SHP77 treated with DMSO at 0.1 percent for 48 hours (cell line): ENCODE measurements at places on chromosomes 7 and 10.

- DNase-seq: no peak
These were observed 7.0 kb downstream of the MXI1 start for GRCh38 chr10:110214371-110214826.

DNA sequence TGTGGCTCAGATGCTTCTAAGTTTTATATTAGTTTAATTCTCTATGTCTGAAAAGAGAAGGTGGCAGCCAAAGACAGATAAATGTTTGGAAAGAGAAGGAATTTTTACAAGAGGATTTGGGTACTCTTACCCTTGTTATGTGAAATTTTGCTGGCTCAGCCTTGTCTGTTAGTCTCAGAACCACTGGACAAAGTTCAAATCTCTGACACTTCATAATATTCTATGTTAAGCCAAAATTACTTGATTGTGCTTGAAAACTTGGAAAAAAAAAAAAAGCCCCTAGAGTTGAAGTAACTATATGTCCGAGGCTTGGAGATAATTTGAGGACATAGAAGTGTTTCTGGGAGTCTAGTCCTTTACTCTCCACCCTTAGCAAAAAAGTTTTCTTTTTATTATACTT, 1079.3 kb upstream of the LRRTM3 start:
- no peak for DNase-seq

- DNase-seq: no peak
These were observed 36.5 kb downstream of the XPNPEP1 start for GRCh38 chr10:109886781-109887140.

- DNase-seq: peak; percentile 52
These were observed at the start of gene CRPPA for GRCh38 chr7:16421333-16422102. TSS of gene CRPPA (minus strand) at chr7:16421538. CDS start at chr7:16421322, 216 bp downstream.

DNA sequence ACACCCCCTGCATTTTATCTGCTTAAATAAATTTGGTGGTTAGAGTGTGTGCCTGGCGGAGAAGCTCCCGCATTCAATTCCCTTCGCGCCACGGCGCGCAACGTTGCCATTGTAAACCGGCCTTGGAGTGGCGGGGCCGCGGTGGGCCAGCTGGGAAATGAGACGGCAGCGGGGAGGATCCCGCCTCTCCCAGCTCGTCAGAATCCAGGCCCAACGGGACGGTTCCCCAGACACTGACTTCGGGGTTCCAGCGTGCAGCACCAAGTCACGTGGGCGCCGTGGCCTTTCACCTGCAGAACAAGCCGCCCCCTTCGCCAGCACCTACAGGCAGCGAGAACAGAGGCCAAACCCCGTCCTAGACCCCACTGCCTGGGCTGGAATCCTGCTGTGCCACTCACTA, 103.4 kb downstream of the GRID1 start:
- no peak for DNase-seq

DNA sequence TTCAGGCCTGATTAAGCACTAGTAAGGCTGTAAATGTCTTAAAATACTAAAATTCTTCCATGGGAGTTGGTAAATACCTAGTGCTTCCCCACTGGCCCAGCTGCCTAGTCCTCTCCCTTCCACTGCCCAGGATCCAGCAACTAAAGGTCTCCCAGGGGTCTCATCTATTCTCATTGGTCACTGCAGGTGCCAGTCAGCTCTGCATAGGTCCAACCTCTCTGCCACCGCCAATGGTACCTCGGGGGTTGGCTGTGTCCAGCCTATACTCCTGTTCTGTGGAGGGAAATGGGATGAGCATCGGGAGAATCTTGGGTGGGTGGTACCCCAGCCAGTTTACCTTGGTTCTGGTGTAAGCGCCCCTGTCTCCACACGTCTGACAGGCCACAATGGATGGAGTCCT, 6.1 kb upstream of the CREB5 start:
- DNase-seq: no peak

DNA sequence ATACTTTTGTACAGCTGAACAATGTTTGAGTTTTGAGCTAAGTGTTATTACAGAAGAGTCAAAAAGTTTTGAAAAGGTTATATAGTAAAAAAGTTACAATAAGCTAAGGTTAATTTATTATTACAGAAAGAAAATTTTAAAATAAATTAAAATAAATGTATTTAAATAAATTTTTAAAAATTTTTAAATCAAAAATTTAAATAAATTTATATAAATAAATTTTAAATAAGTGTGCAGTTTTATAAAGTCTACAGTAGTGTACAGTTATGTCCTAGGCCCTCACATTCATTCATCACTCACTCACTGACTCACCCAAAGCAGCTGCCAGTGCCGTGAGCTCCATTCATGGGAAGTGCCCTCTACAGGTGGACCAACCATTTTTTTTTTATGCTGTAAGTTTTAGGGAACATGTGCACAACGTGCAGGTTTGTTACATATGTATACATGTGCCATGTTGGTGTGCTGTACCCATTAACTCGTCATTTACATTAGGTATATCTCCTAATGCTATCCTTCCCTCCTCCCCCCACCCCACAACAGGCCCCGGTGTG, 462.9 kb upstream of the ZMIZ1 start:
- no peak for DNase-seq

- no peak for DNase-seq
These were observed 281.1 kb downstream of the CDK14 start for GRCh38 chr7:90877201-90877600.

DNA sequence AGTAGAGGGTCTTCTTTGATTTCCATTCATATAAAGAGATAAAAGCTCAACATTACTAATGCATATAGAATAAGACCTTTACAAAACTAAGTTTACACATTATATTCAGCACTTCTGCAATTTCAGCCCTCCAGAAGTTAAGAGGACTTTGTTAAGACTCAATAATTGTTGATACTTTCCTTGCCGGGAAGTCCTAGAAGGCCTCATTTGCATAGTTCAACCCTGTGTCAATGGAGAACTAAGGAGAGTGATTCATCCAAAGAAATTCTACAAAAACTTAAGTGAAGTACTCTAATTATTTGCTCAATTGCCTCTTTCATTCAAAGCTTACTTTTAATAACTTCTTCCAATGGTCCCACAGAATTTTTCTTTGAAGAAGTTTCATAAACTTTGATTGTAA, 1060.3 kb upstream of the CELF2 start:
- no peak for DNase-seq

- no peak for DNase-seq
These were observed 35.5 kb downstream of the GPRIN2 start for GRCh38 chr10:46520941-46521340.

GRCh38 chr10:3051692-3052091, 15.7 kb upstream of the PFKP start:
- no peak for DNase-seq

- DNase-seq: no peak
These were observed 1.3 kb downstream of the LOXL4 start for GRCh38 chr10:98266647-98267046.

DNA sequence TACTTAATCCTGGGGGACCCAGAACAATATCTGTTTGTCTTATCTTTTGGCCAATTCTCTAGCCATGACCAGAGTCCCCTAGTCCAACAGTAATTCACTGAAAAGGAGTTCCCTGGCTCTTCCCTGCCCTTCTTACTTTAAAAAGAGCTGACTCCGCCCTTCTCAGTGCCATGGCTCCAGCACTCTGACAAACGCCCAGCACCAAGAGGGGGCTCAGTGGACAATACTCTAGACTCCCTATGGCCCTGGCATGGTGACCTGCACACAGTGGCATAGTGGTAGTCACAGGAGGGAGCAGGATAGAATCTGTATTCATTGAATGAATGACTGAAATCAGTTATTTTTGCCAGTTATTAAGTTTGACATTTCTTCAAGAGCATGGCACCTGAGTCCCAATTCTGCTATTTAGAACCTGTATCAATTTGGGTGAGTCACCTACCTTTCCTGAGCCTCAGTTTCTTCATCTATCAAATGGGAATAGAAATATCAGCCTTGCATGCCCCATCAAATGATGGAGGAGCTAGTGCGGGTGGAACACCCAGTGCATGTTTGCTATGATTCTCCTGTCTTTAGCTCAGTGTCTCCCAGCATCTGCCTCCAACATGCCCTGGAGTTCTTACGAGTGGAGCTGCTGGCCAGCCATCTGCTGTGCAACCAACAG, 69.4 kb downstream of the CLEC2L start:
- no peak for DNase-seq
